Regular cardiac myocyte (primary cell): ENCODE measurements at places on chromosomes 11 and 22. TPM values are rescaled to one million over a fixed set of nuclear protein-coding genes. Genes with fewer than 3 reads are reported as not detected.

Gene MYO7A
- under 0.01 TPM in 2 replicates for total RNA-seq

Gene POU2AF1
- not detected in 2 replicates for total RNA-seq

Gene VSTM5
- total RNA-seq: under 0.01 TPM in 1 of 2 replicates, not detected in the other

Gene MS4A10
- not detected in 2 replicates for total RNA-seq

Gene GSTT2
- 0.56 TPM in 1 of 2 replicates, not detected in the other for total RNA-seq

Gene OR4A16
- not detected in 2 replicates for total RNA-seq

Gene TMEM121B
- under 0.01 TPM in 2 replicates for total RNA-seq

Gene P2RY6
- total RNA-seq: 0.56 and 0.58 TPM in 2 replicates

Gene LUZP2
- 0.19 and 1.4 TPM in 2 replicates for total RNA-seq

Gene OR10A2
- total RNA-seq: not detected in 2 replicates
